ENCODE measurements at places on chromosomes 3 and 15.

- DNase-seq = no peak
Measured at GRCh38 chr3:65828706-65829105, 210.0 kb downstream of the MAGI1 start.

- no peak for DNase-seq
Measured at GRCh38 chr3:123870033-123870432, 14.1 kb downstream of the MYLK start.

- DNase-seq = no peak
Measured at GRCh38 chr15:44537735-44538240, 841 bp downstream of the EIF3J start.

DNA sequence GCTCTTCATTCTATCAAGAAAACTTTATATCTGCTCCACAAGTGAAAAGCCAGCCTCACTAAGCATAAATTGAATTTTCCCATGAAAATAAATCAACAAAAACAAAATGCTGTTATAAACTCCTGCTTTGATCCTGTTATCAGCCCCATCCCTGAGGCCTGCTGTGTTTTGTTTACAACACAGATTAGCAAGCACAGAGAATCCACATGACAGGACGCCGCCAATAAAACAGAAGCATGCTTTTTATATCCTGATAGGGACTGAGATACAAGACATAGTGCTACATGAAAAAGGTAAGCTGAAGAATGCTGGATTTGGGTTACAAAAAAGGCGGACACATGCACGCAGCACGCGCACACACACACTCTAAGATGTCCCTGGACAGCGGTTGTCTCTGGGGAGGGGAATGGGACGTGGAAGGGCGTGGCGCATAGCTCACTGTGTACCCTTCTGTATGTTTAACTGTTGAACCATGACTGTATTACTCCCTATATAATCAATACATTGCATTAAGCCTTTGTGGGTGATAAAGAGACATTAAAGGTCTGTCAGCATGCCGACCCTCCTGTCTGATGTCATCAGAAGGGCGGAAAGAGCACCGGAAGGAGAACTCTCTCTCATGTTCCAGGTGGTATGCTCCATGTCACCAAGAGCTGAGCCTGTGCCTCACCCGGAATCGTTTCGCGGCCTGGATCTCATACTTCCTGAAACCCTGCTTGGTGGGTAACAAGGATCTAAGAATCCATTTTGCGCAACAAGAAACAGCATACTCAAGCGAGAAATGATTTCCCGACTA, 93.9 kb downstream of the IQSEC1 start:
- DNase-seq = no peak

GRCh38 chr3:20798666-20799065, 612.7 kb upstream of the SGO1 start:
- no peak for DNase-seq

- DNase-seq = no peak
Measured at GRCh38 chr3:133362539-133362938, 37.3 kb upstream of the BFSP2 start.

DNA sequence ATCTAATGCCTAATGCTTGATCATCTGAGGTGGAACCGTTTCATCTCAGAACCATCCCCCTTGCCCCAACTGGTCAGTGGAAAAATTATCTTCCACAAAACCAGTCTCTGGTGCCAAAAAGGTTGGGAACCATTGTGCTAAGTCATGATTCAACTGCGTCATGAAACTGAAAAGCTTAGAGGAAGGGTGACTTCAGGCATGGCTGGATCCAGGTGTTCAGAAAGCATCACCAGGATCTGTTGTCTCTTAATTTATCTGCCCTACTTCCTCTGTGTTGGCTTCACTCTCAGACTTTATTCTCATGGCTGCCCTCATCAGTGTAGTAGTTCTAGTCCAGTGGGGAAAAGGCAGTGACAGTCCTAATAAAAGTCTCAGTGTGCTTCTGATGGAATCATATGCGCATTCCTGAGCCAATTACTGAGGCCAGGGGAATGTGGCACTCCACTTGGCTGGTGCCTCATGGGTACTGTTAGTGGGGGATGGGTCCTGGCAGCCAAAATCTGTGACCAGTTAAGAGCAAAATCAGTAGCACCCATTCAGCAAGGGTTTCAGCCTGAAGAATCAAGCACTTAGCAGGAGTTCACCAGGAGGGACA, 110.3 kb downstream of the WNT5A start:
- no peak for DNase-seq

- no peak for DNase-seq
Measured at GRCh38 chr3:27723815-27724458, 1.8 kb upstream of the EOMES start.

DNA sequence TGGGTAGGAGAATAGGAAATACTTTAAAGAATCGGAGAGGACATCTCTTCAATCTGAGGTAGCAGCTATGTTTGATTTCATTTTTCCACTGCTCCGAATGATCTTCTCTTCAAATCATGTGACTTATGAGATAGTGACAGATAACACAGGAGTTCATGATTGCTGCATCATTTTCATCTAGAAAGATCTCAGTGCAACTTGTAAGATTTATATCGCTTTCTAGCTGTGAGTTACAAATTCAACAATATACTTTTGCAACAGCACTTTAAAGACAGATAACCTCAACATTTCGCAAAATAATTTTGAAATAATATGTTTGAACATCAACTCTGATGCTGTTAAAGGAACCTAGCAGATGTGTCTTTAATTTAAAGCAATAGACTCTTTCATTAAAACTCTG, 99.9 kb upstream of the CCDC80 start:
- no peak for DNase-seq
